Amygdala (tissue), 56 donors: ENCODE measurements at places on chromosomes 2 and 18.

- no peak for DNase-seq
Observed at GRCh38 chr2:164831887-164832286, 9.7 kb downstream of the COBLL1 start.

DNA sequence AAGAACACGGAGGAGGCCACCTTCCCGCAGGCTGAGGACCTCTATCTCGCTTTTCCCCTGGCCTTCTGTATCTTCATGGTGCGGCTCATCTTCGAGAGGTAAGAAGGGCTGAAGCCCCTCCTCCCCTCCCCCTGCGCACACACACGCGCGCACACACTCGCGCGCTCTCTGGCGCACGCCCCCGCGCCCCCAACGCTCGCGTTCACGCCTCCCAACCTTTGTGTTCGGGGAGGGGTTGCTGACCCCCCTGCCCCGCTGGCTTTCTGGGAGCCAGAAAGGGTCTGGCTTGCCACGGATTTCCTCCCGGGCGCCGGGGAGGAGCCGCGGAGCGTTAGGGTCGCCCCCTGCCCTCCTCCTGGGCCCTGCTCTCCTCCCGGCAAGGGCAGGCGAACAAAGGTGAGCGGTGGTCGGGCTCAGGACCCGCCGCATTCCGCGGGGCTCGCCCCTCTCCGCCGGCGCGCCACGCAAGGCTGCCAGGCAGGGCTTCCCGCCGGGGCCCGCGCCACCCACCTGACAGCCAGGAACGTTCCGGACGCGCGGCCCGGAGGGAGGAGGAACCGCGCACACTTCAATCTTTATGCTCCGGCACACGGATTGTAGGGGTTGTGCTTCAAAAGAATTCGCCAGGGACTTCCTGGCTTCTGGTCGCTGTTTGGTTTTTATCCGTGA, 583 bp downstream of the CERS6 start:
- no peak for DNase-seq

- no peak for DNase-seq
Observed at GRCh38 chr2:11568436-11568835, 34.6 kb downstream of the GREB1 start.

DNA sequence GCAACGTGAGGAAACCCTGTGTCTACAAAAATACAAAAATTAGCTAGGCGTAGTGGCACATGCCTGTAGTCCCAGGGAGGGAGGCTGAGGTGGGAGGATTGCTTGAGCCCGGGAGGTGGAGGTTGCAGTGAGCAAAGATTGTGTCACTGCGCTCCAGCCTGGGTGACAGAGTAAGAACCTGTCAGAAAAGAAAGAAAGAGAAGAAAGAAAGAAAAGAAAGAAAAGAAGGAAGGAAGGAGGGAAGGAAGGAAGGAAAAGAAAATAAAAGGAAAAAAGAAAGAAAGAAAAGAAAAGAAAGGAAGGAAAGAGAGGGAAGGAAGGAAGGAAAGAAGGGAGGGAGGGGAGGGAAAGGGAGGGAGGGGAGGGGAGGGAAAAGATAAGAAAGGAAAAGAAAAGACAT, 89.9 kb upstream of the HPCAL1 start:
- DNase-seq: no peak

DNA sequence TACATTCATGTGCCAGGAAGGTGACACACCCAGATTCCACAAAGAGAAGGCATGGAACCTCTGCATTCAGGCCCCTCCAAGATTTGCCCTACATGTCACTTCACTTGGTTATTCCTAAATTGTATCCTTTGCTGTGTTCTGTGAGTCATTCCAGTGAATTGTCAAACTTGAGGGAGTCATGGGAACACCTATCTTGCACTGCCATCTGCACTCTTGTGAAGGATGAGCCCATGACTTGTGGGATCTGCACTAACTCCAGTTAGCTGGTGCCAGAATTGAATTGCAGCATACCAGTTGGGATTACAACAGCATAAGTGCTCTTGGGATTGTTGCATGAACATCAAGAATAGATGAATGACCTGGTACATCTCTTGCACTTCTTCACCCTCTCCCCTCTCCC, 1288.0 kb upstream of the ZEB2 start:
- no peak for DNase-seq

DNA sequence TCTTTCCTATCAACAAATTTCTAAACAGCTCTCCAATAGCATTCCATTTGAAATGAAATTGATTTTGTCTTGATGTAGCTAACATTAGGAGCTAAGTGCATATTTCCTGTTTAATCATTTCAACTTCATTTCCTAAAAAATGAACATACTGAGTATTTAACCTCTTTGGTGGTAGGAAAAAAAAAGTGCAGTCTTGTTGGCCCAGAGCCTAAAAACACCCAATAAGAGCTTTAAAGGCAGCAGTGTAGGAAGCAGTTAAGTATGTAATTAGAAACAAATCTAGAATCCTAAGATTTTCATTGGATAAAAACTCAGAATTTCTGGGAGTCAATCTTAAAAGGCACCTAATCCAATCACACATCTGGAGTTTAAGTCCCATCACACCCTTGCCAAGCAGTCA, 71.0 kb upstream of the RBMS1 start:
- DNase-seq: no peak

- DNase-seq: no peak
Observed at GRCh38 chr2:241986836-241987641, 117.5 kb downstream of the RTP5 start.

DNA sequence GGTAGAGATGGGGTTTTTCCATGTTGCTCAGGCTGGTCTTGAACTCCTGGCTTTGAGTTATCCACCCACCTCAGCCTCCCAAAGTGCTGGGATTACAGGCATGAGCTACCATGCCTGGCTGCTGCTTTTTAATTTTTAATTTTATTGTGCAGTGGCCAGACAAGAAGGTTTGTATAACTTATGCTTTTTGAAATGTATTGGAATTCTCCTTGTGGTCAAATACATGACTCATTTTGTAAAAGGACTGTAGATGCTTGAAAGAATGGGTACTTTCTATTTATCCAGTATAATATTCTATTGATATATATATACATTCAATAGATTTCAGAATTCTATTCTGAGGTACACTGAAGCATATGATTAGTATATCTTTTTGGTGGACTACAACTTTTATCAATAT, 82.6 kb upstream of the ST3GAL5 start:
- no peak for DNase-seq

DNA sequence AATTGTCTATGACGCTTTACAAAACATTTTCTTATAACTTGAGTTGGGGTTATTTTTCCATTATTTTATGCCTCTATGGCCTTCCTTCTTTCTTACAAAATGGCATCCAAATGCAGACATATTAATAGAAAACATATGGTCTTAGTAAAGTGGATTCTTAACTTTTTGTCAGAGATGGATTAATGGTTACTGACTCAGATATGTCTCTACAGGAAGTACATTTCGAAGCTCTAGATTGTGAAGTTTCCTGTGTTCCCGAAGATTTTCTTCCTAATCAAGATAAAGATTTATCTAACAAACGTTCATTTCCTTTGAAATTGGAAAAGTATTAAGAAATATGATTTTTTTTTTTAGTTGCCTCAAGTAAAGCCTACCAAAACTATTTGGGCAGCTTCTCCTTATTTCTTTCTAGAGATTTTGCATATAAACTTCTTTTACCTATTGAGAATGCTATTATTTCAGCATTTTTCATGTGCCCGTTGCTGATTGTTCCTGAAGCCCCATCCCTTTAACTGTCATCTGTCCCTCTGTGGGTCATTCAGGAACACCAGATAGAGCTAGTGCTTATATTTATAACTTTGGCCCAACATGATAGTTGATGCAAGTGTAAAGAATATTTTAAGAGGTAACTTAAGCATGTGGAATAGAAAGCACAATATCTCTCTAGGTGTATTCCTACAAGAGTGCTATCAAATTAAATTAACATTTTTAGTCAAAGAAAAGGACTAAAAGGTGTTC, 498.0 kb downstream of the CCDC85A start:
- no peak for DNase-seq

DNA sequence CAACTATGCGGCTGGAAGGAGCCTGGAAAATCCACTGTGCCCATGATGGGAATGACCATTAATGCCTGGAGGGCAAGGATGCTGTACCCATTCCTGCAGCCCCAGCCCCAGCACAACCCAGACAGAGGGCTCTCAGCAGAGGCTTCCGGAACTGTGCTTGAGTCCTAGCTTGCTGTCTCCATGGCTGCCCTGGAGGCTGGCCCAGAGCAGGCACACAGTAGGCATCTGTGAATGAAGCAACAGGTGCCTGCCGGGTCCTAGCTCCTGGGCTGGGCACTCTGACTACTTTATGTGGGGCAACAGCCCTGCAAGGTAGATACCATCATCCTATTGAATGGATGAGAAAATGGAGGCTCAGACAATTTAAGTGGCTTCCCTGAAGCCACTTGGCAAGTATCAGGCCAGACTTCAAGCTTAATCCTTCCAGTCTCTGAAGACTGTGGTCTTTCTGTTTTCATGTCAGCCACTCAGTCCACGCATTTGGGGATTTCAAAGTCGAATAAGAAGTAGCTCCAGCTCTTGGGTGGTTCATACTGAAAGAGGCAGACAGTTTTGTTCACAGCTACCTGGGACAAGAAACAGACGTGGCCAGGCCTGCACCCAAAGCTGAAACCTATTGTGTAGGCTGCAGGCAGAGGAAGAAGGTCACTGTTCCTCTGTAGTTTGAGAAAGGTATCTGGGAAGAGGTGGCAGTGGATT, 237.5 kb downstream of the ZBTB7C start:
- DNase-seq: no peak

DNA sequence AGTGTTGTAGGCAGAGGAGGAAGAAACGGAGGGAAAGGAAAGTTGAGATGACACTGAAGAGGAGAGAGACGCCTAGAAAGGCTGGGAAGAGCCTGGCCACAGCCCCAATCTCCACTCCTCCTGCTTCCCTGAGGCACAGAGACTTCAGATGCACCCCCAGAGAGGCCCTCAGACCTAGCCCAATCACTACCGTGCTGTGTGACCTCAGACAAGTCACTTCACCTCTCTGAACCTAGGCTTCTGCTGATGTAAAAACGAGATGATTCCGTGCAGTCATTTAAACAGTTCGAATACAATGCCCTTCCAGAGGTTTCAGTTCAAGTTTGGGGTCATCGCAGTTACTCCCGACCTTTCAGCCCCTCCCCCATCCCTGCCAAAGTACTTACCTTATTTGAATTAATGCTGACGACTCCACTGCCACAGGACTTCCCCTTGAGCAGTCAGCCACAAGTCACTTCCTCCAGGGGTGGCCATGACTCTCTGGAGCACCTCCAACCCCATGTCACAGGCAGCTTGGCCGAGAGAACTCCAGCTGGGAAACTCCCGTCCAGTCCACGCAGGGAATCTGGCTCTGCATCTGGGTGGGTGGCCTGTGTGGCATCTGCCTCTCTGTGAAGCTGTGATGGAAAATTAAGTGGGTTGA, 105.2 kb upstream of the ID2 start:
- DNase-seq: no peak

DNA sequence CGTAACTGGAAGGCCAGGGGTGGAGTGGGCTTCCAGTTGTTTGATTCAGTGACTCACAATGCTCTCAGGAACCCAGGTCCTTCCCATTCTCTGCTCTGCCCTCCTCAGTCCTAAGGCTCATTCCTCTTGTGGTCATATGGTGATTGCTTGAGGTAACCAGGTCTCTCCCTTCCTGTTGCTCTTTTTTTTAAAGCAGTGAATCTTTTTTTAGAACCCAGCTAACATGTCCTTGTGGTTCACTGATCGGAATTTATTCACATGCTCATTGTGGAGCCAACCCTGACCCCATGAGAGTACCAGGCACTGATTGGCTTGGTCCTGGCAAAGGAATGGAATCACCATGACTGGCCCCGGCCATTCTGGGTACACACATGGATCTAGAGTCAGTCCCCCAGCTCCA, 7.4 kb downstream of the THNSL2 start:
- DNase-seq: no peak
